ENCODE measurements at places on chromosomes 3 and 15.

GRCh38 chr3:37872413-37873160 is 10.9 kb downstream of the CTDSPL start:
- no peak for DNase-seq

GRCh38 chr3:192061426-192061825 is 600.5 kb downstream of the PYDC2 start:
- DNase-seq, result no peak

GRCh38 chr15:69980341-69981059 is 117.2 kb downstream of the TLE3 start:
- no peak for DNase-seq

GRCh38 chr15:52163321-52164190 is 27.6 kb downstream of the GNB5 start:
- DNase-seq, result no peak

- no peak for DNase-seq
These were observed 381.1 kb upstream of the CNTN4 start for GRCh38 chr3:1717524-1717923.

DNA sequence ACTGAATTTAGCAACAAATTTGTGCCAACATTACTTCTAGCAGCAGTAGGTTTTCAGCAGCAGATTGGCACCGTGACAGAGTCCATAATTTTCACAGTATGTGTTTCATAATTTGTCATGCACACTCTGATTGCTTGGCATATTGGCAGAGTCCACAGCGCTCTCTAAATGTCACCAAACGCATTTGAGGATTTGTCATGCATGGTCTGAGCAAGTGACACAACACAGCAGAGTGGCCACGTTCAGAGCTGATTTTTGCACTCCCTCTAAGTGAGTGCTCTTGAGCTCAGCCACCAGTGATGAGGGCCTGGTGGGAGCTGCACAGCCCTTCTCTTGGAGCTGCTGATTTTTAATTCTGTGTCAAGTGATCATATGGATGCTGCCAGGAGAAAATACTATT is 1270.8 kb downstream of the ROBO1 start:
- no peak for DNase-seq

Data from GDM1 (cell line).